ENCODE measurements at places on chromosomes 11 and 22.

DNA sequence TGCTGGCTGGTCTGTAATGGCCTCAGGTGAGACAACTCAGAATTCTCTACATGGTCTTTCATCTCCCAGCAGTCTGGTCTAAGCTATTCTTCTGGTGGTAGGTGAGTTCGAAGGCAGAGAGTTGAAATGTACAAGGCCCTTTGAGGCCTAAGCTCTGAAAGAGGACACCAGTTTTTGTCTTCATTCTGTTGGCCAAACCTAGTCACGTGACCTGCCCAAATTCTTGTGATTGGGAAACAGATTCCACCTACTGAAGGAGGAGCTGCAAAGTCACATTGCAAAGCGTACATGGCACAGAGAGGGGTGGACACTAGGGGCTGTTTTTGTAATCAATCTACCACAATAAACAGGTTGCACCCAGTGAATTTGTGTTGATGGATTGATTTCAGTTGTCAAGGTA, 193.5 kb downstream of the NAV2 start:
- no peak overlapping the region for H3K27ac ChIP-seq
- no peaks in the 10 kb centered on the region for H3K4me1 ChIP-seq
- H3K27me3 ChIP-seq = no peaks in the 10 kb centered on the region
- DNase-seq = no peak

GRCh38 chr11:33507356-33507755, 193.3 kb downstream of the C11orf91 start:
- H3K4me1 ChIP-seq = no peaks in the 10 kb centered on the region
- no peaks in the 10 kb centered on the region for H3K27me3 ChIP-seq
- DNase-seq = no peak

GRCh38 chr11:19951558-19952115, 208.6 kb downstream of the DBX1 start:
- H3K36me3 ChIP-seq = no peaks in the 10 kb centered on the region
- H3K27me3 ChIP-seq = no peaks in the 10 kb centered on the region
- H3K4me1 ChIP-seq = no peaks in the 10 kb centered on the region
- DNase-seq = no peak
- no peak overlapping the region for H3K27ac ChIP-seq
- H3K4me3 ChIP-seq = no peak overlapping the region

DNA sequence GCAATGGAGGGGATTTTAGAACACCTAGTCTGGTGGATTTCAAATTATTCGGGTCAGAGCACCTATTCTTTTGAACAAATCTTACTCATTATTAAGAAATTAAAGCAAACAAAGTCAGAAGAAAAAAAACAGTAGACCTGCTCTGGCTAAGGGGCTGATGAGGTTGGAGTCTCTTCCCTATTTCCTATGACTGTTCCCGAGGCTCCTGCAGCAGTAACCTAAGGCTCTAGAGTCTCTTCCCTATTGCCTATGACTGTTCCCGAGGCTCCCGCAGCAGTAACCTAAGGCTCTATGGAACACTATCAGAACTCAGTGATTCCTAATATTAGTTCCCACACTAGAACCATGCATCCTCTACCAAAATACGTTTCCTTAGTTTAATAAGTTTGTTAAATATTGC, 607.9 kb downstream of the NTM start:
- H3K4me3 ChIP-seq = no peak overlapping the region
- peaks cover 8% of the 10 kb centered on the region for H3K27me3 ChIP-seq
- no peak for DNase-seq
- no peaks in the 10 kb centered on the region for H3K4me1 ChIP-seq
- no peaks in the 10 kb centered on the region for H3K36me3 ChIP-seq
- no peak overlapping the region for H3K27ac ChIP-seq

DNA sequence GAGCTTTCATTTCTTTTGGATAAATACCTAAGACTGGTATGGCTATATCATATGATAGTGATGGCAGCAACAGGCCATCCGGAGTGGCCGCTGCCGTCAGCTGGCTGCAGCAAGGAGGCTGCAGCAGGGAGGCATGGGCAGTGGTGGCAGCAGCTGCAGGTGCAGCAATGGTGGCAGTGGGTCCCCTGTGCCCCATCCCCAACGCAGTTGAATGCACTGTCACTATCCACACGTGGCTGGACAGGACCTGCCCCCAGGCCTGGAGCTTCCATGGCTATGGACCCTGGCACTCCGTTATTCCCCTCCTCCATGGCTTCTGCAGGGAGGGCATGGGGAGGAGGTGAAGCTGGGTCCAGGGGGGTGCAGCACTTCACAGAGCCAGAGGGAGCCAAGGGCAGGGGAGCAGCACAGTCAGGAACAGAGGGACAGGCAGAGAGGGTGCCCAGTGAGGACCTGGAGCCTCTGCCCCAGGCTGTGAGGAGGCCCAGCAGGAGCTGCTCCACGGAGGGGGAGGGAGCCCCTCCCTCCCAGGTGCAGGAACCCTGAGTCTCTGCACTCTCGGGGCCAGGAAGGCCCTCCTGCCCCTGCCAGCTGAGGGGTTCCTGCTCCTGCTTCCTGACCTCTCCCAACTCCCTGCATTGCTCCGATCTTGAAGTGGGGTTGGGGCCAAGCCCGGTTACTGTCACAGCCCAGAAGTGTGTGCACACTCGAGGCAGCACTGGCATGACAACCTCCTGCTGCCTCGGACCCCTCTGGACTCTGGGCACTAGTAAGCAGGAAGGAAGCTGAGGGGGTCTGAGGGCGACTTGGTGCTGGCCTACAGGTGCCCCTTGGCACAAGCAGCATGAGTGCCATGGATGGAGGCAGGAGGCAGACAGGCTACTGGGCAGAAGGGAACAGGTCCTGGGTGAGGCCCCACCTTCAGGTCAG, 466.3 kb downstream of the GUCY1A2 start:
- DNase-seq = no peak
- no peak overlapping the region for H3K4me3 ChIP-seq
- H3K27me3 ChIP-seq = no peaks in the 10 kb centered on the region
